ENCODE measurements at places on chromosomes 1 and 21.
A peak's percentile ranks its signal among the peaks of the same experiment; 100 is the strongest.

GRCh38 chr1:61583703-61584102, 141.2 kb downstream of the TM2D1 start:
- no peak for DNase-seq

GRCh38 chr1:66681686-66682085, 70.6 kb upstream of the DYNLT5 start:
- no peak for DNase-seq

DNA sequence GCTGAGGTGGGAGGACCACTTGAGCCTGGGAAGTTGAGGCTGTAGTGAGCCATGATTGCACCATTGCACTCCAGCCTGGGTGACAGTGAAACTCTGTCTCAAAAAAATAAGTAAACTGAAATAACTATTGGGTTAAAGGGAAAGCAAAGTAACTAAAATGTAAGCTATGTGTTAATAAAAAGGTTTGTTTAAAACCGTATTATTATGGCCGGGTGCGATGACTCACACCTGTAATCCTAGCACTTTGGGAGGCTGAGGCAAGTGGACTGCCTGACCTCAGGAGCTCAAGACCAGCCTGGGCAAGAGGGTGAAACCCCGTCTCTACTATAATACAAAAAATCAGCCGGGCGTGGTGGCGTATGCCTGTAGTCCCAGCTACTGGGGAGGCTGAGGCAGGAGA, 27.0 kb downstream of the NVL start:
- no peak for DNase-seq

DNA sequence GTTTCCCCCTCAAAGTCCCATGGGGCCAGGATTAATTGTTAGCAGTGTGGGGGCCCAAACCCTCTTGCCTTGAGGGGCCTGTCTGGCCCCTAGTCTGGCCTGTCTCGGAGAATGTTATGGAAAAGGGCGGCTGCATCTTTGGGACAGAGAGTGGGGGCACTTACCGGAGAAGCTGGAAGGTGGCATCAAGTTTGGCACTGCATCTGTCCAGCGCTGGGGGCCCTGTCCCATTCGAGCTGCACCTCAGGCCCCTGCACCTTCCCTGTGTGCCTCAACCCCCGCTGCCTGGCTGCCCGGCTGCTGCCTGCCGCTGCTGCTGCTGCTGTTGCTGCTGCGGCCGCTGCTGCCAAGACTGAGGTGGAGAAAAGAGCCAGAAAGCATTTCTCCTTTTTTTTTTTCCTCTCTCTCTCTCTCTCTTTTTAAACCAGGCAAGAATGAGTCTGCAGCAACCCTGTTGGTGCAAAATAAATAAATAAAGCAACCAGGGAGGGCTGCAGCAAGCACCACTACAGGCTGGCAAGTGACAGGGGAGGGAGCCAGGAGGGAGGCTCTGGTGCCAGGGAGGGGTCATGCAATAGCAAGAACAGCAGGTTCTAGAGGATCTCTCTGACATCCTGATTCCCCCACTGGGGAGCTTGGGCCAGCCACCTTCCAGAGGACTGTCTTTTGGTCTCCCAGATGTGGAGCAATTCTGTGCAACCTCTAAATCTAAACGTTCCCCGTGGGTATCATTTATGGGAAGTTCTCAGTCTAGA, at the start of gene LINGO4:
TSS of gene LINGO4 (minus strand) at position 354 of the 755 bp plus-strand sequence. CDS start 2,715 bp downstream, outside the sequence.
- no peak for DNase-seq

DNA sequence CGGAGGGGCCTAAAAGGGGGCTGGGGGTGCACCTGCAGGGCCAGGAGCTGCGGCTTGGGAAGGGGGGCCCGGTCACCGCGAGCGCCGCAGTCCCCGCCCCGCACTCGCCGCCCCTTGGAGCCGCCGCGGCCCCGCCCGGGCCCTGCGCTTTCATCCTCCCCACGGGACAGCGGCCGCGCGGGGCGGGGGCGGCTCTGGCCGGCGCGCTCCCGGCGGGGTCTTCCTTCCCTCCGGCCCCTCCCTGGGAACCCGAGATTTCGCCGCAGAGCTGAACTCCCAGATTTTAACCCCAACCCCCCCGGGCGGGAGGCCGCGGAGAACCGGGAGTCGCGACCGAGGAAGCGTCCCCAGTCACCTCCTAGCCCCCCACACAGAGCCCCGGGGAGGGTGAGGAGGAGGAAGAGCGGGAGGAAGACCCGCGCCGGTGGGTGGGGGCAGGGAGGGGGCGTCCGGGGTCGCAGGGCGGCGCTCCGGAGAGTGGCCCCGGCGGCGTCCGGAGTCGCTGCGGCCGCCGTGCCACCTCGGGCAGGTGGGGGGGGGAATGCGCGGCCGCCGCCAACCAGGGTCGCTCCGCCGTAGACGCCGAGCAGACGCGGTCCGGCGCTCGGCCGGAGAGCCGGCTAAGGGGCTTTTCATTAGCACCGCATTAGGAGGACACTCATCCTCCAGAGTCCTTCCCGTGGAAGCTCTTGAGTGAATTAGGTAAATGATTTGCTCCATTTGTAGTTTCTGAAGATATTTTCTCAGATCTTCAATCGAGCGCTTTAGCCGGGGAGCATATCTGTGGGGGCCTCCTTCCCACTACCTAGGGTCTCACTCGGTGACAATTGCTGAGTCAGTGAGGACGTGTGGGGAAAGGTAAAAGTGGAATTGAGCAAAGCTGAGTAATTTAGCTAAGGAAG, 31.6 kb upstream of the NFIA start:
- no peak for DNase-seq

- DNase-seq, result no peak
Observed at GRCh38 chr1:218436346-218436745, 91.2 kb downstream of the TGFB2 start.

DNA sequence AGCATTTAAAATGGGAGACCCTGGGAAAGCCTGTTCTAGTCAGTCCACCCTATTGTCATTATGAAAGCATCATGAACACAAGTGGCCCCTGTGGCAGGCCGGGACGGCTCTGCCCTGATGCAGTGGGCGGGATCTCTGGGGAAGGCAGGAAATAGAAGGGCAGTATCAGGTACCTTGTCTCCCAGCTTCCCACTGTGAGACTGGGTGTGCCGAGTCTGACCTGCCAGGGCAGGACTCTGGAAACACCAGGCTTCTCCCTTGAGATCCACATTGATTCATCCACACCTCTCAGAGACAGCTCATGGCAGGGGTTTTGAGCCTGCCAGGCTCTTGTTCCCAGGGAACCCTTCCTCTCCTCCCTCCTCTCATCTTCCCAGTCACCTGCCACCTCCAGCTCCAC, 24.5 kb upstream of the GNPAT start:
- DNase-seq, result peak; percentile 26

DNA sequence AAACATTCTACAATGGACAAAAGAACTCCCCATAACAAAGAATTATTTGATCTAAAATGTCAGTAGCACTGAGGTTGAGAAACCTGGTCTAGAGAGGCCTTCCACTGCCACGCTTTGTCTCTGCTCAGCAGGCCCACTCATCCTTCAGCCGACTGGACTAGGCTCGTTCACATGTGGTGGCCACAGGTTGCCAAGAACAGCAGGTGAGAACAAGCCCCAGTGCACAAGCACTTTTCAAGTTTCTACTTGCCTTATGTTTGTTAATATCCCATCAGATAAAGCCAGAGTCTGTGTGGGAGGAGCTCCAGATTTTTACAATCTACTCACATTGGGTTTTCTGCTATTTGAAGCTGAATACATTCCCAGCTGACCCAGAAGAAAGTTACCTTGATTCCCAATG, 9.1 kb upstream of the EFHD2 start:
- peak; percentile 29 for DNase-seq

DNA sequence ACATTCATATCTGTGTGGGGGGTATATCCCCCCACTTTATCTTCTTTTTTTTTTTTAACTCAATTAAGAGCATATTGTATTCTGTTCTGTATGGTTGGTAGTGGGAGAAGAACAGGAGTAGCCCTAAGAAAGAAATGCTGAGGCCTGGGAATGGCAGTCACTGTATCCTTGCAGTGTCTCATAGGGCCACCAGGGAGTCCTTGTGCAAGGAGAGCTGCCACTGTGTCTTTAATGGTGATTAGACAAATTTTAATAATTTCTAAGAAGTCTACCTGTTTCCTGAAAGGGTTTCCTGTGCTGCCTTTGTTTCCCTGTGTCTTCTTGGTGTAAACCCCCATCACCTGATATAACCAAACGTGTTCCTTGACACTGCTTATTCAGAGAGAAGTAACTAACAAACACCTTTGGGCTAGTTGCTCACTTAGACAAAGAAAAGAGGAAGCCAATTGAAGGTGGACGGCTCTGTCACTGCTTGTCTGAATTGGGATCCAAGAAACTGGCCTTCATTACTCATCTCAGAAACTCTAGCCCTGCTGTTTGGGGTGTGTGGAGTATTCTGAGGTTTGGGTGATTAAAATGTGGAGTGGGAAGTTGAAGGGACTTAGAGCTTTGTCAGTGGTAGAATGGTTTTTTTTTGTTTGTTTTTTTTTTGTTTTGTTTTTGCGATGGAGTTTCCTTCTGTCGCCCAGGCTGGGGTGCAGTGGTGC, 15.2 kb downstream of the GIPC2 start:
- DNase-seq, result no peak

DNA sequence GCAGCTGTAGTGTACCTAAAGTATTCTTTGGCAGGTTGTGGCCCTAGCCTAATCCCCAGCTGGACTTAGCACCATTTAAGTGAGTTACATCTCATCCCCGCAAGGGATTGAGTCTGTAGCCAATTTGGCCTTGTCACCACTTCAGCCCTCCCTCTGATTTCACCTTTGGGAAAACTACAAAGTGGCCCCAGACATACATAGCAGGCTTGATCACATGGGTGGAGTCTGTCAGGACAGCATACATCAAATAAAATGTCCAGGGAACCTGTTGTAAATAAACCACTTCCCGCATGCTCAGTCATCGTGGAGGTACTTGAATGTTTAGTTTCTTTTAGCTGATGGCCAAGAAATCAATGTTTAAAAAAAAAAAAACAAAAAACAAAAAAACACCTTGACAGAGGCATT, 142.5 kb downstream of the DHRS3 start:
- DNase-seq, result no peak

GRCh38 chr1:191517826-191518225, 640.4 kb upstream of the RGS18 start:
- DNase-seq, result no peak

GRCh38 chr1:187509091-187509490, 680.3 kb downstream of the PLA2G4A start:
- peak; percentile 61 for DNase-seq

- no peak for DNase-seq
Observed at GRCh38 chr1:161497961-161498360, 7.3 kb upstream of the FCGR2A start.

- DNase-seq, result peak; percentile 81
Observed at GRCh38 chr1:7680207-7680954, 90.7 kb upstream of the VAMP3 start.

Measured in NCI-H526 (cell line).